Muscle of leg (tissue), 16 donors: ENCODE measurements at places on chromosomes 5 and 9. TPM values are rescaled to one million over a fixed set of nuclear protein-coding genes. Genes with fewer than 3 reads are reported as not detected.

- peak; percentile 84 for DNase-seq
Measured at GRCh38 chr9:121550569-121551512, 51.2 kb upstream of the GGTA1 start.

DNA sequence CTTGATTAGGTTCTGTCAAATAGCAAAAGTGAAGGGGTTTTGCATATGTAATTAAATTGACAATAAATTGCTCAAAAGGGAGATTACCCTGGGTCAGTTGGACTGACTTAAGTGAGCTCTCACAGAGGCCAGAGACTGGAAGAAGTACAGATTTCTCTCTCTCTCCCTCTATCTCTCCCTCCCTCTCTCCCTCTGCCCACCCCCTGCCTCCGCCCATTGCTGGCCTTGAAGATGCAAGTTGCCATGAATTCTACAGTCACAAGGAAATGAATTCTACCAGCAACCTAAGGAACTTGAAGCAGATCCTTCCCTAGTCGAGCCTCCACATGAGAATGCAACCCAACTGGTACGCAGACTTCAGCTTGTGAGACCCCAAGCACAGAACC is 119.2 kb downstream of the LPAR1 start:
- no peak for DNase-seq

DNA sequence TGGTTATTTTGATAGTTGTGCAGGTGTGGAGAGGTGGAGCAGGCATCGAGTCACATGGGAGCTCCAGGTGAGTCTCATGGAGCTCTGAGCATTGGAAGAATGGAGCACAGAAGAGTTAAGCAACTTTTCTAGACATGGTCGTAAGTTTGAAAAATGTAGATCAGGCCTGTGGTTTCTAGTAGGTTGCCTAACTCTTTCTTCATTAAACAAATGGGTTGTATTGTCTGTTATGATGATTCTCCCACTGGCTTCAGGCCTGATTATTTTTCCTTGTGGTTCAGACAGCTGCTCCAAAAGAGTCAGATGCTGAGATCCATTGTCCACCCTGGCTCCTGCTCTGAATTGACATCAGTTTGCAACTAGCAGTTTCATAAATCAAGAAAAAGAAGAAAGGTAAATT is 80.3 kb upstream of the RPS23 start:
- peak; percentile 52 for DNase-seq

- DNase-seq = no peak
Measured at GRCh38 chr5:366541-367357, 45.2 kb downstream of the AHRR start.

DNA sequence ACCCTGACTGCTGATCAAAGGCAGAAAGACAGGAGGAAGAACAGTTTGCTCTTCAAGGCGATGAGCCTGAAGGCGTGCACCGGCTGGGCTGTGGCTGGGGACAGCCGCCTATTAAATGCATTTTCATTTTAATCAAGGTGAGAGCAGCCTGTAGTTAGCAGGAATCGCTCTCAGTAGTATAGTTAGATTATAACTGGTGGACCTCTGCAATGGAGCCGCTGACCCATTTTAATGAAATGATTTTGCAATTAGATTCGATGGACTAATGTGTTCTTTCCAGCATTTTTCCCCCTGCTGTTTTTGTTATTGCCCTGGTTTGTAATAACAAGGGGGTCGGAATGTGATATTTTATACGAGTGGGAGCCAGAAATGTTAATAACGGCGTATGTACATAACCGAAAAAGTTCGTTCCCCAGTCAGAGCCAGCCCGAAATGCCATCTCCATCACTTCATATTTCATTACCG is 185.9 kb upstream of the PANK3 start:
- no peak for DNase-seq

DNA sequence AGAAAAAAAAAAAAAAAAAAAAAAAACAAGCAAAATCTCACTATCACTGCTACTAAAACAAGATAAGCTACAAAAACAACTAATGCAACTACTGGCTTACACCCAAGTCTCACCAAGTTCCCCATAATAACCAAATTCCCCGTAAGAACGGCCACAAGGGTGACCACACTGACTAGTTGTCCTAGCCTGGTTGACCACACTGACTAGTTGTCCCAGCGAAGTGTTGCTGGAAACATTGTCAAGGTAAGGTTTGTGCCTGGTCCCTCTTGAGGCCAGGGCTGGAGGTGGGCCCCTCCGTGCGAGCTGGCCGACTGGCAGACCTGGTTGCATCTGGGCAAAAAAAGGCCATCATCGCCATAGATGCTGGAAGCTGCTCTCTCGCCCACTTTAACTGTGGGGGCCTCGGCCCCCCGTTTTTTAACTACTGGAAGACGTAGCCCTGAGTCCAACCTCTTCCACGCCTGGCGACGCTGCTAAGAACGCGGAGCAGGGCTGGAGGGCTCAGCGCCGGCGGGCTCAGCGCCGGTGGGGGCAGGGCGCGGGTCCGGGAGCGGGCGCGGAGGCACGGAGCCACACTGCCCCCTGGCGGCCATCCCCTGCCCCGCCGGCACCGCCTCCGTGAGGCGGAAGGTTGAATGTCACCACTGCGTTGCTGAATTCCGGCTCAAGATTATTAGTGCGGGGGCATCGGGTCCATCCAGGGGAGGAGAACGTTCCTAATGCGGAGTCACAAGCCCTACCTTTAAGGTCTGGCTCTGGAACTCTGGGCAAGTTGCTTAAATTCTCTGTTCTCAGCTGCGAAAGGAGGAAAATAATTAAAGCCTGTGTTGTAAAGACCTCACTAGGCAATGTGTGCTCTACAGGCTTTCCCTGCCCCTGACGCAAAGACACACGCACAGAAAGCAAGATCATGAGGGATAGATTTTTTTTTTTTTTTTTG is 84.0 kb downstream of the HSD17B3 start:
- peak; percentile 77 for DNase-seq

The NDFIP1 gene
- 77.2 TPM for polyA plus RNA-seq

- peak; percentile 84 for DNase-seq
Measured at GRCh38 chr5:111741278-111741677, 15.7 kb downstream of the NREP start.

- DNase-seq = peak; percentile 44
Measured at GRCh38 chr9:88653406-88653805, 118.4 kb downstream of the NXNL2 start.

DNA sequence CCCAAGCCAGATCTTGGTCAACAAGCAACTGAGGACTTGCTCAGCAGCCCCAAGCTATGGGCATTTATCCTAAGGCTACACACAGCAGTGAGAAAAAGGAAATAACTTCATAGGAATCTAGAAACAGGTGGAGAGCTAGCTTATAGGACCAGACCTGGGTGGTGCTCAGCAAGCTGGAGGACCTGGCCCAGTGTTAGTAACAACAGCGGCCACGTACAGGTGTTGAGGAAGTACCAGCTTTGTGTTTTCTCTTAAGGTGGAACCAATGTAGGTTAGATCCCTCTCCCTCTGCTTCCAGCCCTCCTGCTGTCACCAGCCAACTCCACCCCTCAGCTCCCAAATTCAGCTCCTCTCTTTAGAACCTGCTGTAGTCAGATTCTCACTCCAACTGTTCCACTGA is 43.4 kb downstream of the IRF1 start:
- DNase-seq = no peak

DNA sequence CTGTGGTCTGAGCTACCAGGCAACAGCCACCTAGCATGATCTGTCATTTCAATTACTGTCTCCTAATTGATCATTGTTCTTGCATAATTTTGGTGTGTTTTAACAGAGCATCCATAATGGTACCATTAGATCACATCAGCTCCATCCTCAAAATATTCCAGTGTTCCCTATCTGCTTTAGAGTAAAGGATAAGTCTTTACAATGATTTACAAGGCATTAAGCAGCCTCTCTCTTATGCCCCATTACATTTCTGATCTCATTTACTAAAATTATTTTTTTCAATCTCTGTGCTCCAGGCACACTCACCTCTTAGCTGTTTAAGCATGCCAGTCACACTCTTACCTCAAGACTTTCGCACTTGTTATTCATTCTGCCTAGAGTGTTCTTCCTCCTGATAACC is 389.9 kb upstream of the PTPRD start:
- DNase-seq = no peak

DNA sequence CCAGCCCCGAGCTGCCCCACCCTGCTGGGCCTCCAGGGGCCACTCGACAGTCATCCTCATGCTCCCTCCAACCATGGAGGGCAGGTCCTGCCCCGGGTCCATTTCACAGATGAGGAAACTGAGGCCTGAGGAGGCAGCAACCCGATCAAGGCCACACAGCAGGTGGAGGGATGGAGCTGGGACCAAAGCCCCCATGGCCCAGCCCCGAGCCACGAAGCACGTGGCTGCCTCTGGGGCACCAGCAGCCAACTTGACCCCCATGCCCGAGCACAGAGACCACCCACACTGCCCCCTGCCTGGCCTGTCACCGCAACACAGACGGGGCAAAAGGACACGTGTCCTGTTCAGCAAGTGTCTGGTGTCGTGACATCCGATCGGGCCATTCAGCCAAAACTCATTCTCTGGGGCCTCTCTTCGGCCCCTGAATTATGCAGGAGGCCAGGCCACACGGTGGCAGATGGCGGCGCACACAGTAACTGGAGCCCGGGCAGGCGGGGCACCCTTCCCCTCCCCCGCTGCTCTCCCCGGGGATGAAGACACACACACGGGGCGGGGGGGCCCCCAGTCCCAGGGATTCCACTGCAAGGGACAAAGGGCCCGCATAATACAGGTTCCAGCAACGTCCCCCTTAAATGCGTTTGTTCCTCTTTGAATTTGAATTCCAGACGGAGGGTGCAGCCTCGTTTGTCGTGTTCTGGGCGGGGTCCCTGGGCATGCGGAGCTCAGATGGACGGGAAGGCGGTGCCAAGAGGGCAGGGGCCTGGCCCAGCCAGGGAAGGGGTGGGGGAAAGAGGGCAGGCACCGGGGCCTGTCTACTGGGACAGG is 29.4 kb upstream of the TMEM250 start:
- DNase-seq = peak; percentile 19

The DBN1 gene
- polyA plus RNA-seq = 256 TPM

DNA sequence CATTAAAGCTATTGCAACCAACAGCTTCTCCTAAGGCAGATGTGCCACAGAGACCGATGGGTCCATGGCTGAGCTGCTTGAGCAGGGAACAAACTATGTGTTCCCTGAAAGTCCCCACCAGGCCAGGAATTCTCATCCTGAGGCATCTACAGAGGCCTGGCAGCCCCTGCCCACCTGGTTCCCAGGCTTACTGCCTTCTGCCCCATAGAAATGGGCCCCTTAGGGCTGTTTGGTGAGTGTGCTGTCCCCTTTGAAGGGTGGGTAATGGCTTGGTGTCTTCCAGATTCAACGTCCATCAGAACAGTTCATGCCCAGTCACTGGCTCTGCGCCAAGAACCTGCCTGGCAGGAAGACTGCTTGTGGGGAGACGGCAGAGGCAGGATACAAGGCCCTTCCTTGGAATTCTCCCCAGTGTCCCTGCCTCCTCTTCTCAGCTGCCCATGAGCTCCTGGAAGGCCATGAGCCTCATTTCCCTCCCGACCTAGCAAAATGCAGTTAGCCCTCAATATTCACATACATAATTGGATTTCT is 3.8 kb upstream of the COL27A1 start:
- DNase-seq = no peak

DNA sequence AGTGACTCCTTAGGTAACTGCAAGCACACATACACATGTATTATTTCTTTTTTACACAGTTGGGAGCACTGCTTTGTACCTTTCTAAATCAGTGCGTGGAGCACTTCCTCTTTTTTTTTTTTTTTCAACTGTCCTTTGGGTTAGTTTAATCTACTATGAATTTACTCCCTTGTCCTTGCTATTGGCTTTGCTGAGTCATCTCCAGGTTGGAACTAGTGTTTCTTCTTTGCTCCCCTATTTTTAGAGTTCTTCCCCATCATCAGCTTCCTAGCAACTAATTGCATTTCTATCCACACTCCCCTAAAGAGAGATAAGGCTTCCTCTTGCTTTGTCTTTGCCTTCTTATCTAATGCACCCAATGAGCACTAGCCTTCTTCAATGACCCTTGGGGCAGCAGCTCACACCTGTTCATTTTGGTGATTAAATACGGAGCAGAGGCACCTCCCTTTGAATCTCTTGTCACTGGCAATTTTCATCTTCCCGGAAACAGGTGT is 24.3 kb downstream of the S100Z start:
- no peak for DNase-seq

- DNase-seq = no peak
Measured at GRCh38 chr5:143372187-143372829, 31.2 kb downstream of the NR3C1 start.

DNA sequence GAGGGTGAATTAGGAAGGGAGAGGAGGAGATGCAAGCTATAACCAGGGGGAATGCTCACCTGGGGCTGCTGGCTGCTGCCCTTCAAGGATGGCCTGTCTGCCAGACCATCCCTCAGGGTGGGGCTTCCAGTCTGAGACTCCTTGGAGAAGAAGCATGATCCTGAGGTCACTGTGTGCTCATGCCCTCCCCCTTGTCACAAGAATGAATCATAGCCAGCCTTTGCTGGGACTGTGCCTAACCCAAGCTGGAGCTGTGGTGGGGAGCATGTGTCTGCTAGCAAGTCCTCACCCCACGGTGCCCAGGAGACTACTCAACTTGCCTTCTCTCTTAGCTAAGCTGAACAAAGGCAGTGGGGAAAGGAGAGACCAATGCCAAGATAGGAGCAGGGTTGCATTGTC is 463.6 kb downstream of the SPOCK1 start:
- no peak for DNase-seq

GRCh38 chr5:9447691-9448090 is 98.2 kb downstream of the SEMA5A start:
- DNase-seq = no peak

The CAPSL gene
- polyA plus RNA-seq = not detected

DNA sequence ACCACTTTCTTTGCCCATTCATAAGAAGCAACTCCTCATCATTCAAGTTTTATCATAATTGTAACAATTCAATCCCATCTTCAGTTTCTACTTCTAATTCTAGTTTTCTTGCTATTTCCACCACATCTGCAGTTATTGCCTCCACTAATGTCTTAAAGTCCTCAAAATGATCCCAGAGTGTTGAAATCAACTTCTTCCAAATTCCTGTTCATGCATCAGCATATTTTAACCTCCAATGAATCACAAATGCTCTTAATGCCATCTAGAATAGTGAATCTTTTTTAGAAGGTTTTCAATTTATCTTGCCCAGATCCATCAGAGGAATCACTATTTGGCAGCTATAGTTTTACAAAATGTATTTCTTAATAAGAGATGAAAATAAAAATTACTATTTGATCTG is 3.2 kb upstream of the SRP19 start:
- DNase-seq = no peak

GRCh38 chr5:161286066-161286655 is 260.4 kb downstream of the GABRB2 start:
- no peak for DNase-seq
